ENCODE measurements at places on chromosomes 7 and 10.

- no peak for DNase-seq
Measured at GRCh38 chr7:100584054-100584682, 1.8 kb downstream of the LRCH4 start.

DNA sequence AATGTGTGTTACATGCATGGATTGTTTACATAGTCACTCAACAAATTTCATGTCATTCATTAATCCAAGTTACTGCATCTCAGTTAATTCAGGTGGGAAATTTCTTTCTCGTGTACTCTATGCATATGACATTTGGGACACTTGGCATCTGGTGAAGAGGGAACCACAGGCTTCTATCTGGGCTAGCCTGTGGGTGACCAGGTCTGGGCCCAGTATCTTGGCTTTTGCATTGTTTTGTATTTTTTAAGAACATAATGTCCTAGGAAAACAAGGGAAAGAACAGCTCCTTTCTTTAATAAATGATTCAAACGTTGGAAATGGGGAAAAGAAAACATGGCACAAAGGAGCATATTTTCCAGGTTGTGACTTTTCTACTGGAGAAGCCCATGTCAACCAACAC lies 331.1 kb downstream of the WDR11 start:
- DNase-seq = no peak

DNA sequence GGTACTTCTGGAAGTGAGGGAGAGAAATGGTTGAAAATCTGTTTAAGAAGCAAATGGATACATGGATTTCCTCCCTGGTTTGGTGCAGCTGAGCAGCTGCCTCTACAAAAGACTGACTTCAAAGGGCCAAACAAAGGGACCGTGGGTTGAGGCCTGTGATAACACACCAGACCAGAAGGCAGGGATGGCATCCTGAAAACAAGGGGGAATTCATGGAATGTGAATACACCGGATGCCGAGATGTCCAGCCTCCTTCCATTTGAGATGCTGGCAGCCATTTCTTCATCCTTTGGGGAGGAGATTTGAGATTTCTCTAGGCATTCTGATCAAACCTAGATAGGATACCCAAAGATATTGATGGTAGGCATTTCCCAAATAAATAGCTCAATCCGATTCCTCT lies 36.9 kb downstream of the TAF3 start:
- no peak for DNase-seq

GRCh38 chr7:99267481-99267840 lies 5.2 kb upstream of the MYH16 start:
- DNase-seq = peak; percentile 86

- DNase-seq = no peak
Measured at GRCh38 chr7:157616426-157616825, 279.6 kb downstream of the DNAJB6 start.

DNA sequence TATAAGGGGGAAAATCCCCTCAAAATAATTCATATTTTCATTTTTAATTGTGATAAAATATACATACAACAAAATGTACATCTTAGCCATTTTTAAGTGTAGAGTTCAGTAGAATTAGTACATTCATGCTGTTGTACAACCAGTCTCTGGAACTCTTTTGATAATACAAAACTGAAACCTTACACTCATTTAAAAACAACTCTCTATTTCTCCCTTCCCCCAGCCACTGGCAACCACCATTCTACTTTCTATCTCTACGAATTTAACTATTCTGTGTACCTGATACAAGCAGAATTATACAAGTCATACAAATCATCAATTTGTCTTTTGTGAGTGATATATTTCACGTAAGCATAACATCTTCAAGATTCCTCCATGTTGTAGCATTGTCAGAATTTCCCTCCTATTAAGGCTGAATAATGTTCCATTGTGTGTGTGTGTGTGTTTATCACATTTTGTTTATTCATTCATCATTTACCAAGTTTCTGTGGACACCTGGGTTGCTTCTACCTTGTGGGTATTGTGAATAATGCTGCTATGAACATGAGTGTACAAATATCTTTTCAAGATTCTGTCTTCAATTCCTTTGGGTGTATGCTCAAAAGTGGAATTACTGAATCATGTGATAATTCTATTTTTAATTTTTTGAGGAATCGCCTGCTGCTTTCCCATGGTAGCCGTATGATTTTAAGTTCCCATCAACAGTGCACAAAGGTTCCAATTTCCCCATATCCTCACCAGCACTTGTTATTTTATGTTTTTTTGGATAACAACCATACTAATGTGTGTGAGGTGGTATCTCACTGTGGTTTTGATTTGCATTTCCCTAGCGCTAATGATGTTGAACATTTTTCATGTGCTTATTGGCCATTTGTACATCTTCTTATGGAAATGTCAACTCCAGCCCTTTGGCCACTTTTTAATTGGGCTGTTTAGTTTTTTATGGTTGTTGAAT lies 4.7 kb upstream of the EBLN1 start:
- DNase-seq = no peak

Data from EL (cell line).